ENCODE measurements at places on chromosomes 12 and 14. TPM values are rescaled to one million over a fixed set of nuclear protein-coding genes. Genes with fewer than 3 reads are reported as not detected.

Gene SLC2A14
- not detected for total RNA-seq

Gene LYZ
- not detected for total RNA-seq

Gene GLS2
- 0.44 TPM for total RNA-seq

Gene WBP11
- 22.7 TPM for total RNA-seq

Gene HOXC9
- 0.16 TPM for total RNA-seq

Gene GYS2
- not detected for total RNA-seq

Gene TSPAN19
- total RNA-seq = not detected

Gene DBX2
- total RNA-seq = not detected

Gene BMP4
- 138 TPM for total RNA-seq

Gene HOTAIR
- total RNA-seq = not detected

Gene VRTN
- not detected for total RNA-seq

Gene C3AR1
- total RNA-seq = not detected

Gene ARF3
- 52.1 TPM for total RNA-seq

Gene DENR
- total RNA-seq = 33.1 TPM

Gene POTEG
- not detected for total RNA-seq

Gene AKAP5
- 0.32 TPM for total RNA-seq

Gene CNOT2
- 83.9 TPM for total RNA-seq

Gene OR4E2
- total RNA-seq = not detected

Gene GUCY2C
- total RNA-seq = not detected

Gene DEGS2
- total RNA-seq = 0.31 TPM

Gene PLEKHG7
- not detected for total RNA-seq

Gene KRT72
- total RNA-seq = not detected

Gene BDKRB1
- not detected for total RNA-seq

Gene EFCAB11
- total RNA-seq = 2.6 TPM

Gene CIROP
- total RNA-seq = not detected

Gene CD27
- total RNA-seq = not detected

Gene RNASE7
- total RNA-seq = not detected

Gene UBR7
- total RNA-seq = 41.4 TPM

Gene DPY19L2
- total RNA-seq = 3.2 TPM

Gene KRT5
- 0.65 TPM for total RNA-seq

Gene INHBC
- total RNA-seq = not detected

Gene MANSC4
- not detected for total RNA-seq

Gene BCL2L14
- total RNA-seq = not detected

Gene FMNL3
- 123 TPM for total RNA-seq
